Skin of body (tissue), 3 donors: ENCODE measurements at places on chromosomes 6 and 20. TPM values are rescaled to one million over a fixed set of nuclear protein-coding genes. Genes with fewer than 3 reads are reported as not detected.
A peak's percentile ranks its signal among the peaks of the same experiment; 100 is the strongest.

- DNase-seq = no peak
Observed at GRCh38 chr6:32140420-32141046, 10.4 kb upstream of the FKBPL start.

DNA sequence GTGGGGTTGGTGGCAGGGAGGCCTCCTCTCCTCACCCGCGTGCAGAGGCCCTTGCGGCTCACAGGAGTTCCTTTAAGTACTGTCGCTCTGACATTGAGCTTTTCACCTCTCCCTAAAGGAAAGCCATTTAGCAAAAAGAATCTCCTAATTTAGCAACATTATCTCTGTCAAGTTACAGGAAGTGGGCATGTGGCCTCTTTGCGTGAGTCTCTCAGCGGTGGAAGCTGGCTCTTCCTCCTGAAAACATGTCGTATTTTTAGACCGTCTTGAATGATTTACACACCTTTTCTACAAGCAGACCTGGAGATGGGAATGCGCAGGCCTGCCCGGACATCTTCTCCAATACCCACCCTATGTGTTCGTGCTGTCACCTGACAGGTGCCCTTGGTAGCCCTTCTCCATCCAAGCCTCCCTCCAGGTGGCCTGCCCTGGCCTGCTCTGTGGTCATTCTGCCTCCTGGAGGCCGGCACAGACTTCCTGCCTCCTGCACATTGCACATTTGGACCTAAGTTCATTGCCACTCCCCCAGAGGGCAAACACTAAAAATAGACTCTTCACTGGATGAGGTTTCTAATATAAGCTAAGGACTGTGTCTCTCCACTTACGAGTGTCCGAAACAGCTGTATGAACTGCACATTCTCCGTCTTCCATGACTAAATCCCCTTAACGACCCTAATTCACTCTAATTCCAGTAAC is 18.5 kb upstream of the PHACTR3 start:
- DNase-seq = no peak

DNA sequence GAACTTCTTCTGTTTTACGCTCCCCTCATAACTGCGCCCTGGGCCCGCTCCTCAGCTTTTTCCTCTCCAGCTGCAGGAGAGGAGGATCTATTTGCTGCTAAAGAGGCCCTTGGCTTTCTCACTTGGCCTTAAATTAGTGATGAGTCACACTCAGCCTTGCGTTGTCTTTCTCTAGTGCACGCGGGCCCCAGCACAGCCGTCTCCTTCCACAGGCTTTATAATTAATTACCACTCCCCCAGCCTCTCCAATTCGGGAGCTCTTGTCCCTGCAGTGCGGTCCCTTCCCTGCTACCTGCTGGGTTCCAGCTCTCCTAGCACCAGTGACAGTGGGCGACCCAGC is 25.2 kb downstream of the PACSIN1 start:
- peak; percentile 17 for DNase-seq

DNA sequence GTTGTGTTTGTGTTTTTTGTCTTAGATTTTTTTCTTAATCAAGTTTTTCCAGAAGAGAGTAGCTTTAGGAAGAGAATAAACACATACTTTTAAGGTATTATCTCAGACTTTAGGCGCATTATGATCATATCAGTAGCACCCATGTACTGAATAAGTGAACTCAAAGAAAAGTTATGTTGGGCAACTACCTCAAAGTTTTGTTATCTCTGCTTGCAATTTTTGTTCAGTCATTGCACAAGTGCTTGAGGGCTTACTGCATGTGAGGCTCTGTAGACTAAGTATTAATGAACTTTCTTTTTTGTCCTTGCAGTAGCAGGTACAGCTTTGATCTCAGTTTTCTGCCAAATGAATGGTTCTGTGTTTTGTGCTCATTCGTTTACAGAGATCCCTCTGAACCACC is 189.0 kb downstream of the SLC16A10 start:
- DNase-seq = no peak

GRCh38 chr6:165668951-165669350 is 5.9 kb upstream of the PDE10A start:
- DNase-seq = no peak

DNA sequence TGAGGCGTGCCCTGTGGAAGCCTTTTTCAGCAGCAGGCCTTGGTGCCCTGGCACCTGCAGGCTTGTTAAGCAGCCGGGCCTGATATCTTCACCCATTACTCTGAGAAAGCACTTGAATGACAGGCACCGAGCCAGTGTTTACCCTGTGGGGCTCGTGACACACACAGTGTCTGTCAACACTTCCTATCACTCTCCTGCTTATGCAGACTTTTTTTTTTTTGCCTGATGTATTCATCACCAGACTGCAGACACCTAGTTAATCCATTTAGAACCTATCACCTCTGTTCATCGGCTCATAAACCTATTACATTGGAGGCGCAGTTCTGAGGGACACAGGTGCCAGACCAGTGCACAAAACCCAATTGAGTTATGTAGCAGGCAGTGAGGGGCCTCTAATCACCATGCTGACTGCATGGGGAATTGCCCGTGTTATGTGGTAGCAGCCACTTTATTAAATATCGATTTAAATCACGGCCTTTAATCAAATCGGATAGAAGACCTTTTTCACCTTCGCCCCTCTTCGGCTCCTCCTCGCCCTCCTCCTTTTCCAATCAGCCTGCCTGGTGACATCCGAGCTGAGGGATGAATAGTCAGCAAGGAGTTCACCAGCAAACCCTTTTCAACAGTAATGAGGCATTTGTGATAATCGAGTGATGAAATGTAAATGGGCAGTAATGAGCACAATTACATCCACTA is 962.9 kb upstream of the SLC35B3 start:
- DNase-seq = no peak

DNA sequence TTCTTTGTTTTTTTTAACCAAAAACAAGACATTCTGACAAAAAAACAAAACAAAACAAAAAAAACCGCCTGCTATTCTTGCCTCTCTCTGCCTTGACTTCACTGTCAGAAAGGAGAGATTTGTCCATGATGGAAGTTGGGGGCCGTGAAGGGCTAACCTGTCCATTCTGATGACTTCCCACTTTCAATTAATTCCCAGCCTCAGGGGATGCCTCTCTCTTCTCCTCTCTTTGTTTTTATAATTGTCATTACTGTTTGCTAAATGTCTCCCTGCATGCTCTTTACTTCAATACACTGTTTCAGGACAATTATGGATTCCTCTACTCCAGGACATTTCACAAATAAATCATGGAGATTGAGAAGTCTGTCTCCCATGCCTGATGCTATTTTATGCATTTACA is 130.5 kb upstream of the CNR1 start:
- no peak for DNase-seq

GRCh38 chr6:10722820-10723566 is at the start of gene TMEM14C:
Gene TMEM14C (plus strand): TSS chr6:10723070. CDS start chr6:10724614, 1,544 bp downstream.
- peak; percentile 93 for DNase-seq

DNA sequence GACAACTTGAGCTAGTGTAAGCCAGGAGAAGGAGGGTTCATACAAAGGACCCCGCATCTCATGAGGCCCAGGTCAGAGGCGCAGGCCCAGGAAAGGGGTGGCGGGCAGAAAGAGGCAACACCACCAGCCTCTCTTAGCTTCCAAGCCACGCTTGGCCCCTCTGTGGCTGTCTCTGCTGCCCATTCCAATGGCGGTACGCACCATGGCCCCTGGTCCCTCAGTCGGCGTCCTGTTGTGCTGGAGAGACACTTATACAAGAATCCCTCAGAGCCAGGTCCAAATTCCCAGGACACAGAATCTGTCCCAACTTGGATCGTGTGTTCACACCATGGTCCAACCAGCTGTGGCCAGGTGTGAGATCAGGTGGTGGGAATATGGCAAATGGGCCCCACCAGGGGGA is 127.0 kb upstream of the CDH4 start:
- no peak for DNase-seq

The MYL9 gene
- 10.3 TPM for total RNA-seq

The SEMG1 gene
- not detected for total RNA-seq

The HLA-DQB1 gene
- 0.69 TPM for total RNA-seq

The IER3 gene
- 33.0 TPM for total RNA-seq

The BPIFB4 gene
- total RNA-seq = not detected

The UBE2J1 gene
- total RNA-seq = 25.0 TPM
